ENCODE measurements at places on chromosomes 5 and 9.

DNA sequence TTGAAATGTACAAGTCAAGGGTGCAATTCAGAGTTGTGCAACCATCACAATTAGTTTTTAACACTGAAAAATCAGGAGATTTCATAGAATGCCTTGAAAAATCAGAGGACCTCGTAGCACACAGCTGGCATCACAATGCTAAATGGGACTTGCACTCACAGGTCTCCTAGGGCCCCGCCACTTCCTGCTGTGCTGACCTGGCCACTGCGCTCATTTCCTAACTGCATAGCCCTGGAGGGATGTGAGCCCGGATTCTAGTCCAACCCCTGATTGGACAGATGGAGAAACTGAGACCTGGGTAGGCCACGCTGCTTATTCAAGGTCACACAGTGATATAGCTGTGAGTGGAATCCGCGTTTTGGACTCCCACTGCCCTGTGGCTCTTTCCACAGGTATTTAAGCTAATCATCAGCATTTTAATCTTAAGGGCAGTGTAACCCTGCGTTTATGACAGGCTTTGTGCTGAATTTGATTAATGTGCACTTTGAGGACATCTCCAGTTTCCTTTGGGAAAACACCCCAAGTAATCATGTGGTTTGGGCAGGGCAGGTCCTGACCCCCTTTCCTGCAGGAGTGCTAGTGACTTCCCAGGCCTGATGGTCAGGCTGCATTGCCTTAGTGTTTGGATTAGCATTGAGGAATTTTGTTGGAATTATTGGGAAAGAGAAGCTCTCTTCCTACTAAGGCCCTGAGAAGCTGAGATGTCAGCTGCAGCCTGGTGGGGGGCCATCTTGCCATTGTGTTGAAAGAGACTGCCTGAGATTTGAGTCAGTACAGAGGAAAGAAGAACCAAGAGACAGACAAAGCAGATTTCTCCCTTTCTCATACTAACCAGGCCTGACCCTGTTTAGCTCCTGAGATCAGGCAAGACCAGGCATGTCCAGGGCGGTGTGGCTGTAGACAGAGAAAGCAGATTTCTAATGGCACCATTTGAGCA lies 36.2 kb downstream of the STC2 start:
- DNase-seq, result no peak

DNA sequence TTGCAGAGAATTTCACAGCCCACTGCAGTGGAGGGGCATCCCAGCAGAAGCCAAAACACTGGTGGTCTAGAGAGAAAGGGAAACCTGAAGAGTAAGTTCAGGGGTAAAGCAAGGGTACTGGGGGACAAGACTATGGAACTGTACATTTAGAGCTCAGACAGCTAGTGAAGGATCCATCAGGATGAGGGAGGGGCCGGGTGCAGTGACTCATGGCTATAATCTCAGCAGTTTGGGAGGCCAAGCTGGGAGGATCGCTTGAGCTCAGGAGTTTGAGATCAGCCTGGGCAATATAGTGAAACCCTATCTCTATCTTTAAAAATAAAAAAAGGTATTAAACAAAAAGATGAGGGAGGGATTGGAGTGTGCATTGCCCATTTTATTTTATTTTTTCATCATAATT lies 7.8 kb upstream of the ANKH start:
- DNase-seq, result no peak

DNA sequence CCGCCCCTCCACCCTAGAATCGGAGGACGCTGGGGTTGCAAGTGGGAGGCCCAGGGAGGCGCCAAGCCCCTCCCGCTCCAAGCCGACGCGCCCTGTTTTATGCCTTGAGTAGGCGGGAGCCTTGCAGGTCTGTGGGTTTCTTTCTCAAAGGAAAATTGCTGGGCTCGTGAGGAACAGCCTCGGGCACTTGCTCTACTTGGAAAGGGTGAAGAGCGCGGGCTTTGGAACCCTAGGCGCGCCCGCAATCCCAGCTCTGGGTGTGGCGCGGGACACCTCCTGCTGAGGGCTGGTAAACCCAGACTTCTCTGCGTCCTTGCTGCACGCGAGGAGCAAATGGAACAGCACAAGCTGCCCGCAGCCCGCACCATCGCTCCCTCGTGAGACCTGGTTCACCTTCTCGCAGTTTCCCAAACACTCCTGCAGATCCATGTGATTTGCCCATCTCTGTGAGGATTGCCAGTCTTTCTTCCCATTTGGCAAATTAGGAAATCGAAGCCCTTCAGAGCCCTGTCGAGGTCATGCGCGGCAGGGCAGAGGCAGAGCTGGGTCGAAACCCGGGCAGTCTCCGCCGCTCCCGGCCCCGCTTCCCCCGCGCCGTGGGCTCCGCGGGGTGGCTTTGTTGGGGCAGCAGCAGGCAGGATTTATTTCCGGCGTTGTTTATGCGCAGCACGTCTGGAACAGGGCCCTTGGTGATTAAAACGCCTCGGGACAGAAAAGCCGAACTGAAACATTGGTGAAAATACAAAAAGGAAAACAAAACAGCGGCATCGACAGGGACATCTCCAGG lies 98.4 kb upstream of the CPLX2 start:
- DNase-seq, result no peak

GRCh38 chr9:23005156-23005555 lies 558.5 kb downstream of the DMRTA1 start:
- peak; percentile 49 for DNase-seq

GRCh38 chr5:15573590-15573989 lies 73.6 kb downstream of the FBXL7 start:
- DNase-seq, result no peak

GRCh38 chr5:135213466-135214239 lies 179.6 kb upstream of the PITX1 start:
- no peak for DNase-seq

DNA sequence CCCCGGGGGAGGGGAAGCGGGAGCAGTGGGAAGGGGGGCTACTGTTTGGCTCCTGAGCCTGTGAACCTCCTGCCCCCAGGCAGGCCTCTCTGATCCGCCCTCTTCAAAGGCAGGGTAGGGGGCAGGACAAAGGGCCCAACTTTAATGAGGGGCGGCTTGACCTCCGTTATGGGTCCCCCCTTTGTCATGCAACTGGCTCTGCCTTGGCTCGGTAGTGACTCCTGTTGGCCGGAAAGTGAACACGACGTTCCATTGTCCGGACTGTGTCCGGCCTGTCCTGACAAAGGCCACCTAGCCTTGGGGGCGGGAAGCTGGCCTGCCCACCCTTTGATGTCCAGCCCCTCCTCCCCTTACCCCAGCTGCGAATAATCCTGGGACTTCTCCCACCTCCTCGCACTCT lies 1.3 kb downstream of the CDX1 start:
- no peak for DNase-seq

- DNase-seq, result no peak
Observed at GRCh38 chr5:96259151-96259772, 173.8 kb downstream of the PCSK1 start.

- no peak for DNase-seq
Observed at GRCh38 chr9:118701985-118702384, 667.2 kb downstream of the BRINP1 start.

DNA sequence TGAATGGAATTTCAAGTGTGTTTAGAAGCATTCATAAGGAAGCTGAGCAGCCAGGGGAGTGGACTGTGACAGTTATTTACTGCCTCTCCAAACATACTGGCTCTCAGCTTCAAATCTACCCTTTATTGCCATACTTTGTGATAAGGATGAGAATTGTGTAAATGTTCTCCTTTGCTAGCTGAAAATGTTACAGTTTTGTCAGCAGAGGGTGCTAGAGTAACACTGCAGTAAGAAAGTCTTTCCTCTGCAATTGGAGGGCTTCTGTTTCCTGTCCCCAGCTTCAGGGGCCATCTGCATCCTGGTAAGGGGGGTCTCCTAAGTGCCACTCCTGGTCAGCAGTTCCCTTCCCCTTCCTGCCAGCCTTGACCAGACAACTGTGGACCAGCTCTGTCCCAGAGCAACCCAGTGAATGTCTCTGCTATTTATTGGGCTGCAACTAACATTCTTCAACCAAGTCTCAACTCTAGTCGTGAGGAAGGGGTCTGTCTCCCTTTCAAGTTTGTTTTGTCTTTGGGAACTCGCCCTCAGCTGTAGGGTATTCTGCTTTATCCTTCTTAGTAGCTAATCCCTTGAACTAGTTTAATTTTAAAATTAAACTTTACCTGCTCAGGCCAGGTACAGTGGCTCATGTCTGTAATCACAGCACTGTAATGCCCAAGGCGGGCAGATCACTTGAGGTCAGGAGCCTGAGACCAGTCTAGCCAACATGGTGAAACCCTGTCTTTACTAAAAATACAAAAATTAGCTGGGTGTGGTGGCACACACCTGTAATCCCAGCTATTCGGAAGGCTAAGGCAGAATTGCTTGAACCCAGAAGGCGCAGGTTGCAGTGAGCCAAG lies 45.3 kb downstream of the RAPGEF6 start:
- DNase-seq, result peak; percentile 77

GRCh38 chr5:86929123-86929766 lies 311.5 kb downstream of the COX7C start:
- no peak for DNase-seq

DNA sequence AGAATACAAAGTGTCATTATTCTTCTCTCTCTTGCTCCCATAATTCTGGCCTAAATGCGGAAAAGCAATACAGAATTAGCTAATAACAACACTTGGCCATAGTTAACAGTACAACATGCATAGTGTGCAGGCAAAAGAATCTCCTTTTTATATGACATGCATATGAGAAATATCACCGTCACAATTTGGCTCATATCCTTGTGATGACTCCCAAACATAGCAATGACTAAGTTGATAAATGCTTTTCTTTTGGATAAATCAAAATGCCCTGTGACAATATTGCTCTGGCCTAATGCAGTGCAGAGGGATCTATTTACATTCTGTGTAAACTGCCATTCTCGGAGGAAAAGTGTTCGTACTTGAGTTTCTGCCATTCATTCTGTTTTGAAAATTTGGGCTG lies 121.9 kb upstream of the GHR start:
- DNase-seq, result no peak

DNA sequence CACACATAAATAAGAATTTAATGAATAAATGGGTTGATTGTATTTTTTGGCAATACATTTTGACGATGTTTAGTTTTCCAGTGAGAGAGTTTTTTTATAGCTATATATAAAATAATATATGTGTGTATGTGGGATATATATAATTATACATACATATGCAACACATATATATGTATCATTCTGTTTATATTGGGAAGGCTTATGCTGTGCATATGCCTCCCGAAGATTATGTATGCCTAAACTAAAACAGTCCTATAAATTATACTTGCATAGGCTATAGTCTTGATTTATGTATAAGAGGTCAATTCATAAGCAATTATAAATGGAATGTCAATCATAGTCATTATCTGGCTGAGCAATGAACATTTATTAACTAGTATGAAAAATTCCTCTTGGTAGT lies 151.3 kb upstream of the HMHB1 start:
- no peak for DNase-seq

Measured in posterior cingulate gyrus (tissue), 11 donors.